ENCODE measurements at places on chromosomes 6 and 20. TPM values are rescaled to one million over a fixed set of nuclear protein-coding genes. Genes with fewer than 3 reads are reported as not detected.

GRCh38 chr6:34031625-34032383 is 114.1 kb downstream of the GRM4 start:
- DNase-seq: no peak
- no peaks in the 10 kb centered on the region for H3K4me1 ChIP-seq
- H3K27ac ChIP-seq: no peak overlapping the region
- H3K27me3 ChIP-seq: peaks cover 15% of the 10 kb centered on the region
- no peak overlapping the region for H3K4me3 ChIP-seq
- H3K36me3 ChIP-seq: no peaks in the 10 kb centered on the region

DNA sequence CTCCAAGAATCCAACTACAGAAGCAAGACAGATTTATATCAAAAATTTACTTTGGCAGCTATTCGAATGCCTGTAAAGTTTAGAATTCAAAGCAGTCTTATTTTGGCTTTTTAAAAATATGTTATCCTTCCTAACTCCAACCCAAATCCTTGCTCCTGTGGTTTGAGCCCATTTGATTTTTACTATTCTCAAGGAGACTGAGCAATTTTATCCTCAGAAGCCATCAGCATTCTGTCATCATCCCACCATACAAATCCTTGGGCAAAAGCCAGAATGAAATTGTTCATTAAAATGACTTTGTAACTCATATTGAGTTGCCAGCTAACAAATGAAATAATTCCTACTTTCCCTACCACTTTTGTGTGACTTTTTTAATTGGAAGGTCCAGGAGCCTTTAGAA is 392.8 kb downstream of the ADGRB3 start:
- H3K4me3 ChIP-seq: no peak overlapping the region
- H3K4me1 ChIP-seq: peaks cover 9% of the 10 kb centered on the region
- no peak overlapping the region for H3K27ac ChIP-seq
- no peaks in the 10 kb centered on the region for H3K27me3 ChIP-seq
- H3K36me3 ChIP-seq: no peaks in the 10 kb centered on the region

GRCh38 chr20:62921119-62921687 is 5.1 kb downstream of the DIDO1 start:
- DNase-seq: no peak
- H3K4me1 ChIP-seq: peaks cover 71% of the 10 kb centered on the region
- no peak overlapping the region for H3K4me3 ChIP-seq

DNA sequence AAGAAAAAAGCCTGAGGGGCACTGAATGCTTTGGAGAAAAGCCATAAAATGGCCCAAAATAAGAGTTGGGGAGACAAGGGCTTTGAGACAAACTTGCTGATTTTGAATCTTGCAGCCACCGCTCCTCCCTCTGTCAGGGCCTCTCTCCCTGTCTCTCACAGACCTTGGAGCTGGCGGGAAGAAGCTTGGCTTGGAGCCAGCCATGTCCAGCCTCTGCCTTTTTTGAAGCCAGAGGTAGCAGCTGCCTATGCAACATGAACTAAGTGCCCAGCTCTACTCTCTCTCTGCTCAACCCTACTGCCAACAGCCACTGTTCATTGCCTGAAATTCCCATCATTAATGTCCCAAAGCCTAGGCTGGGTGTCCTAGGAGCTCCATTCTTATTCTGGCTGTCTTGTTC is 63.7 kb upstream of the CTNNBL1 start:
- no peaks in the 10 kb centered on the region for H3K36me3 ChIP-seq
- no peak overlapping the region for H3K4me3 ChIP-seq
- DNase-seq: no peak
- H3K27ac ChIP-seq: no peak overlapping the region

DNA sequence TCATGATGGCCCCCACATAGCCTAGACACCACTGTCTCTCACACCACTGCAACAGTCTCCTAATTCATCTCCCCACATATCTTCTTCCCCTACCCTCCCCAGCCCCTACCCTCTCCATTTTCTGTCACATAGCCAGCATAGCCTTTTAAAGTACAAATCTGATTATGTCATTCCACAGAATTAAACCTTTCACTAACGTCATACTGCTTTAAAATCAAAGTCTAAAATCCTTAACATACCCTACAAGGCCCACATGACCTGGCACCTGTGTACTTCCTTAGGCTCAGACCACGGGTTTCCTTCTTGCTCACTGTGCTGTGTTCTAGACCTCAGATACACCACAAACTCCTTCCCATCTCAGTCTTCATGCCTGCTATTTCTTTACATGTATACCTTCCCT is 5.9 kb downstream of the OSTM1 start:
- peaks cover 5% of the 10 kb centered on the region for H3K36me3 ChIP-seq
- no peak for DNase-seq
- H3K27me3 ChIP-seq: no peaks in the 10 kb centered on the region
- H3K4me1 ChIP-seq: peaks cover 8% of the 10 kb centered on the region

GRCh38 chr6:76684875-76685274 is 612.4 kb upstream of the IMPG1 start:
- H3K4me3 ChIP-seq: no peak overlapping the region
- H3K36me3 ChIP-seq: no peaks in the 10 kb centered on the region
- H3K27ac ChIP-seq: no peak overlapping the region
- no peaks in the 10 kb centered on the region for H3K4me1 ChIP-seq

DNA sequence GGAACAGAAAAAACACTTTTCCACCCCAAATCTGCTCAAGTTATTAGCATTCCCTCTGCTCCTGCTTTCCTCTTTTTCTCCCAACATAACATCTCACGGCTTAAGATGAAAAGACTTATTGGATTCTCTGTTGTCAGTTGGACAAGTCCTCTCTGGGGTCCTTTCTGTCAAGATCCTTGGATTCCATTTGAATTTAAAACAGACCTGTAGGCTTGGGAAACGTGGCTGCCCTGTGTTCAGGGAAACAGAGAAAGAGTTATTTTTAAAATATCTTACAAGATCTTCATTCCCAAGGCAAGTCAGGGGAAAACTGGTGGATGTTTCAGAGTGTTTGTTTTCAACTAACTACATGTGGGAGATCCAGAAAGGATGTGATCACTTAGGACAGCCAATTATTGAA is 322.9 kb downstream of the SAMD5 start:
- no peak overlapping the region for H3K4me3 ChIP-seq
- no peaks in the 10 kb centered on the region for H3K27me3 ChIP-seq
- no peak for DNase-seq
- H3K36me3 ChIP-seq: no peaks in the 10 kb centered on the region
- H3K4me1 ChIP-seq: no peaks in the 10 kb centered on the region

- H3K4me1 ChIP-seq: peaks cover 34% of the 10 kb centered on the region
- no peak overlapping the region for H3K4me3 ChIP-seq
- no peak for DNase-seq
- H3K27ac ChIP-seq: no peak overlapping the region
- H3K27me3 ChIP-seq: no peaks in the 10 kb centered on the region
Observed at GRCh38 chr6:16474772-16475493, 236.5 kb downstream of the GMPR start.

DNA sequence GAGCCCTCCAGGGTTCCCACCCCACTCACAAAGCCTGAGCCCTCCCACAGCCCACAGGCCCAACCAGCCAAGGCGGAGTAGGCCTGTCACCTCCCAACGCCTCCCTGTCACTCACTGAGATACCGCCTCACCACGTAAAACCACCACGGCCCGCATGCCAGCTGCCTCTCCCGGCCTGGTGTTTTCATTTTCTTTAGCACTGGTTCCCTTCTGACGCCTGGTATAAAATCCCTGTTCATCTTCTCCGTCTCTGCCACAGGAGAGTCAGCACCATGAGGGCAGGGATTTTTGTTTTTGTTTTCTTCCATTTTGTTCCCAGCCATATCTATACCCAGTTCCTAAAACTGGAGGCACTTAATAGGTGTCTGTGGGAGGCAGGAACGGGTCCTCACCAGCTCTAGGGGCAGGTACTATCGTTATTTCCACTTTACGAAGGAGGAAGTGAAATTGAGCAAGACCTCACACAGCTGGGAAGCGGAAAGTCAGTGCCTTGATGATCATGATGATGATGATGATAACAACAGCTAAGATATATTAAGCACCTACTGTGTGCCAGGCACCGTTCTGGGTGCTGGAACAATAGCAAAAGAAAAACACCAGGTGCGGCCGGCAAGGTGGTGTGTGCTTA is 58.6 kb downstream of the SNAI1 start:
- H3K36me3 ChIP-seq: no peaks in the 10 kb centered on the region
- peak overlapping the region; percentile 14 for H3K27ac ChIP-seq
- H3K4me1 ChIP-seq: peaks cover 28% of the 10 kb centered on the region
- no peak for DNase-seq
- no peak overlapping the region for H3K4me3 ChIP-seq

DNA sequence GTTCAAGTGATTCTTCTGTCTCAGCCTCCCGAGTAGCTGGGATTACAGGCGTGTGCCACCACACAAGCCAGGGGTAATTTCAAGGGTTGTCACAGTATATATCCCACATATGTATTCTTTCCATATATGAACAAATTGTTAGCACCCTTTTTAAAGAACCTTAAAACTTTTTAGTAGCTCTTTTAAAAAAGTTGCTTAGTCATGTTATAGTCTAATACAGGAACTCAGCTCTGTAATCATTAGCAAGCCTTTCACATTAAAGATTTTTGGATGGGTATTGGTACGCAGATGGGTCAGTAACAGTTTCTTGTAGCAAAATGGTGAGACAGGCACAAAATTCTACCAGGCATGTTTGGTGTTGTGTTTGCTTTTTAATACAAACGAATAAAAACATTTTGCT is 10.9 kb downstream of the AMD1 start:
- H3K27me3 ChIP-seq: no peaks in the 10 kb centered on the region
- DNase-seq: no peak
- peak overlapping the region; percentile 57 for H3K27ac ChIP-seq
- peaks cover 42% of the 10 kb centered on the region for H3K4me1 ChIP-seq
- H3K4me3 ChIP-seq: no peak overlapping the region

DNA sequence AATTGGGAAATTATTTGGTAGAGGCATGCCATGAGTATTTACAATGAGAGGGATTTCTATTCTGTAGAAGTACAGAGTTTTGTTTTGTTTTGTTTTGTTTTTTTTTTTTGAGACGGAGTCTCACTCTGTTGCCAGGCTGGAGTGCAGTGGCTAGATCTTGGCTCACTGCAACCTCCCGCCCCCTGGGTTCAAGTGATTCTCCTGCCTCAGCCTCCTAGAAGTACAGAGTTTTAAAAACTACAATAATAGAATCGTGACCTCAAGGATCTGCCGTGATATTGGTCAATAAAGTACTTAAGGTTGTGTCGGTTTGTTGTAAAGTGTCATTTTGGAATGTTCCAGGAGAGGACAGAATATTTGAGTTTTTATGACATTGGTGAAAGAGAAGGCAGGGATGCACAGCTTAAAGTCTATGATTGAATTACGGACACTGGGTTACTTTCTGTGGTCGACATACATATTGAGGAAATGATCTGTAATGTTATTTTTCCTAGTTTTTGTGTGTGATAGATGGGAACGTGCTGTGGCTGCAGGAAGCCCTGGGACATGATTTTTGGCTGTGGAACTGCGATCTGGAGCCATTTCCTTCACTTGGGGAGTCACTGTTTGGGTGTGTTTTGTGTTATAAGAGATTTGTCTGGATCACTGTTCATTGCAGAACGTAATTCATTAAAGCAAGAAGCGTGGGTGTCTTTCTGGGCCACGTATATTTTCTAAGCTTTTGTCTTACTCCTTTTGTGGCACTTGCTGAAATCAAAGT is 59.6 kb downstream of the TIAM2 start:
- no peaks in the 10 kb centered on the region for H3K27me3 ChIP-seq
- no peak overlapping the region for H3K27ac ChIP-seq
- peaks cover 5% of the 10 kb centered on the region for H3K4me1 ChIP-seq
- H3K4me3 ChIP-seq: no peak overlapping the region

DNA sequence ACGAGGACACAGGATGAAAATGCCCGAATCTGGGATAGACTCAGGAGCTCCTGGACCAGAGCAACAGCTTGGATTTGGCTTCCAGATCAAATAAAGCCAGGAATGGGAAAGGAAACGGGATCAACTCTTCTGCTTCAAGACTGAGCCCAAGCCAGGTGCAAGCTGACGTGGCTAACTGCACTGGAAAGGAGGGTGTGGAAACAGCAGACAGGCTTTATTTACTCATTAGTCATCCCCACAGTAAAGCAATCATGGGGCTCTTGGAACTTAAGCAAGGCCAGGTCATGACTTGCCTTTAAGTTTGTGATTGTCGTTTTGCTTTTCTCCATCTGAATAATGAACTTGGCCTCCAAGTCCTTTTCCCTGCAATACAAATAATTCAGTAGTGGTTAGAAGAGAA is 45.2 kb downstream of the KIF16B start:
- H3K4me3 ChIP-seq: no peak overlapping the region
- no peak for DNase-seq
- no peak overlapping the region for H3K27ac ChIP-seq
- H3K4me1 ChIP-seq: peaks cover 41% of the 10 kb centered on the region
- no peaks in the 10 kb centered on the region for H3K27me3 ChIP-seq

GRCh38 chr20:1083431-1084080 is 34.8 kb upstream of the PSMF1 start:
- H3K36me3 ChIP-seq: no peaks in the 10 kb centered on the region
- H3K27me3 ChIP-seq: no peaks in the 10 kb centered on the region
- no peak for DNase-seq
- H3K4me1 ChIP-seq: no peaks in the 10 kb centered on the region
- no peak overlapping the region for H3K27ac ChIP-seq

- peaks cover 3% of the 10 kb centered on the region for H3K36me3 ChIP-seq
- H3K27ac ChIP-seq: peak overlapping the region; percentile 63
- no peak overlapping the region for H3K4me3 ChIP-seq
- no peaks in the 10 kb centered on the region for H3K27me3 ChIP-seq
- H3K4me1 ChIP-seq: peaks cover 27% of the 10 kb centered on the region
- DNase-seq: peak; percentile 88
Observed at GRCh38 chr6:38567436-38567835, 72.3 kb downstream of the BTBD9 start.

DNA sequence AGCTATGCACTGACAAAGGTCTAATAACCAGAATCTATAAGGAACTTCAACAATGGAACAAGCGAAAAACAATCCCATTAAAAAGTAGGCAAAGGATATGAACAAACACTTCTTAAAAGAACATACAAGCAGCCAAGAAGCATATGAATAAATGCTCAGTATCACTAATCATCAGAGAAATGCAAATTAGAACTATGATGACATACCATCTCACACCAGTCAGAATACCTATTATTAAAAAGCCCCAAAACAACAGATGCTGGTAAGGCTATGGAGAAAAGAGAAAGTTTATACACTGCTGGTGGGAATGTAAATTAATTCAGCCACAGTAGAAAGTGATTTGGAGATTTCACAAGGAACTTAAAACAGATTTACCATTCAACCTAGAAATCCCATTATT is 211.8 kb downstream of the EDN1 start:
- no peak overlapping the region for H3K4me3 ChIP-seq
- no peak overlapping the region for H3K27ac ChIP-seq
- no peak for DNase-seq
- no peaks in the 10 kb centered on the region for H3K27me3 ChIP-seq

C20orf96 gene
- total RNA-seq: 19.9 TPM

OR12D3 gene
- total RNA-seq: not detected

ADGRF1 gene
- not detected for total RNA-seq

TRIM31 gene
- not detected for total RNA-seq

CCN6 gene
- not detected for total RNA-seq

TSHZ2 gene
- not detected for total RNA-seq

Data from osteocyte (in vitro differentiated cells).